Hematopoietic multipotent progenitor cell (in vitro differentiated cells): ENCODE measurements at places on chromosomes 6 and 20.

DNA sequence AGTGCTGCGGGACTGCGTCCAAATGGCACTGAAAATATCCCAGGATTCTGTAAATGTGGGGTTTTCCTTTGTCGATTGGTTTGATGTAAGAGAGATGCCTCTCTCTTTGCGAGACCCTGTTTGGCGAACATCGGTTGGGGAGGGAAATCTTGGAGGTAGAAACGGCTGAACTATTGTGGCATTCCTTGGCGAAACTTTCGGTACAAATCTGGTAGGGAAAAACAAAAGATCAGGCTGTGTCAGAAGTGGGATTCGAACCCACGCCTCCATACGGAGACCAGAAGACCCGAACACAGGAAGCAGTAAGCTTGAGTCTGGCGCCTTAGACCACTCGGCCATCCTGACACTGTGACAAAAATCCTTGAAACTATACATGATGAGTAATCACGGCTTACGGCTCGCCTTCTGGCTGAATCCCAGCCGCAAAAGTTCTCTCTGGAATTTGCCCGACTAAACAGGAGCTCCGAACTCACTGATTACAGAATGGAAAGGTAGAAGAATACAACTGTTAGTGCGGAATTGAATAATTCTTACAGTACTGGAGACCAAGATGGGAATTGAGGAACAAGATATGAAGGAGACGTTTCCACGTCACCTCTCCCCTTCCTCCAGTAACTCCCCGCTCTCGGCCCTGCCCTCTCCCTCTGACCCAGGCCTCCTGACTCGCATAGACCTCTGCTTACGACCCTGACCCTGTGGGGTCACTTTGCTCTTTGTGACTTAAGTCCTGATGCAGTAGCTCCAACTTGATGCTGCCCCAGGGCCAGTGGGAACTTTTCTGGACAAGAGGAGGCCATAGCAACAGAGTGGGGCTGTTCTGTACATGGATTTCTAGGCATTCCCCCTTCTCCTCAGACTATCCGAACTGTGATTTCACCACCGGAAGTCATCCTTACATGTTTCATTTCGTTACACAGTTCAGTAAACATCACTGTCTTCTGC is 132.8 kb upstream of the ZNF184 start:
- no peak for DNase-seq

GRCh38 chr6:5213836-5214235 is 46.9 kb downstream of the LYRM4 start:
- no peak for DNase-seq

GRCh38 chr6:23875006-23875405 is 251.0 kb upstream of the NRSN1 start:
- DNase-seq, result no peak

DNA sequence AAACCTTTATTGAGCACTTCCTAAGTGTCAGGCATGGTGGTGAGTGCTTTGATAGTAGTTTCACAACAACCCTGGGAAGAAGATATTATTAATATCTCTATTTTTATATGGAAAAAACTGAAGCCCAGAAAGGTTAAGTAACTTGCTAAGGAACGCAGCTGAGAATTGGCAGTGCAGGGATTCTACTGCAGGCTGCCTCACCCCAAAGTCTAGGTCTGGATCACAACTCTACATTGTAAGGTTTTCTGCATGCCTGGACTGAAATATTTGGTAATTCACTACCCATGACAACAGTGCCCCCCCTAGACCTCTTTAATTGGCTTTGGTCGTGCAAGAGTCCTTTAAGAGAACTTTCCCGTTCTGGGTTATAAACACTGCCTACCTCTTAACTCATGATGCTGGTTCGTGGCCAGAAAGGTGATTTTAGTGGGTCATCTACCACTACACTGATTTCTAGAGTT is 67.1 kb upstream of the KCNQ5 start:
- DNase-seq, result no peak

DNA sequence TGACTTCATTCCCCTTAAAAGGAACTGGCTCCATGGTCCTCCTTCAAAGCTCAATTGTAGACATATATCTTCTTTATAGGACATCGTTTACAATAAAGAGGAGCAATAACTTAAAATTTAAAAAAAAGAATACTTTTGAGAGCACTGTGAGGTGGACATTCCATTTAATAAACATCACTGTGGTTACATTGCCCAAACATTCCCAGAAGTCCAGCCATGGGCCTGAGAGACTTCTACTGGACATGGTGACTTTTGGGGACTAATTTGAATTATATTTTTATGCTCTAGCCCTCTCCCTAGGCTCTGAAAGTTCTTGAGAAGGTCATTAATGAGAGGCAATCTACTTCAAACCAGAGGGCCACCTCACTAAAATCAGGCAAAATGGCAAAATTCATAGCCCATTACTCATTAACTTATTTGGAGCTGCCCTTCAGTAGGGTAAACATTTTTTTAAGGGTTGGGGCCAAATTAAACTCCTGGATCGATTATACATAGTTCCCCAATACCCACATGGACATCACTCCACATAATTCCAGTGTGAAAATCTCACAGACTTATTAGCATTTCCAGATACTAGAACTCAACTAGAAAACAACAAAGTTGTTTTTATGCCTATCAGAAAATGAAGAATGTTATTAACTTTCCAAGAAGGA is 17.1 kb downstream of the ISM1 start:
- DNase-seq, result no peak

DNA sequence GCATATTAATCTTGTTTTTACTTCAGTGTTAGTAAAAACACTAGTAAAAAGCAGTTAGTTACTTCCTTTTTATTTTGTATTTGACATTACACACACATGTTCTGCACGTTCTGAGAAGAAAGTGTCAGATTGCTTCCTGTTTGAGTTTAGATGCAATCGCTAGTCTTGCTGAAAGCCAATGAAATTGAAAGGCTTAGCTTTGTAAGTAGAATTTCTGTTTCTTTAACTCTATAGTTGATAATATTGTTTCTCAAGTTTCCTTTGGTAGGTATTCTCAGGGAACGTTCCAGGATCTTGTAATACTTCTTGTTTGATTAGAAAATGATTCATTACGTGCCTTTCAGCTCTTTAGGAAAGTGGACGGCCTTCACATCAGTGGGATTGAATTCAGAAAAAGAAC is 55.0 kb downstream of the CDKAL1 start:
- peak; percentile 74 for DNase-seq

- DNase-seq, result no peak
Observed at GRCh38 chr6:110699780-110700179, 115.5 kb downstream of the CDK19 start.

- no peak for DNase-seq
Observed at GRCh38 chr6:108193131-108193530, 27.3 kb downstream of the NR2E1 start.

- DNase-seq, result no peak
Observed at GRCh38 chr6:128763599-128764300, 119.2 kb upstream of the LAMA2 start.

DNA sequence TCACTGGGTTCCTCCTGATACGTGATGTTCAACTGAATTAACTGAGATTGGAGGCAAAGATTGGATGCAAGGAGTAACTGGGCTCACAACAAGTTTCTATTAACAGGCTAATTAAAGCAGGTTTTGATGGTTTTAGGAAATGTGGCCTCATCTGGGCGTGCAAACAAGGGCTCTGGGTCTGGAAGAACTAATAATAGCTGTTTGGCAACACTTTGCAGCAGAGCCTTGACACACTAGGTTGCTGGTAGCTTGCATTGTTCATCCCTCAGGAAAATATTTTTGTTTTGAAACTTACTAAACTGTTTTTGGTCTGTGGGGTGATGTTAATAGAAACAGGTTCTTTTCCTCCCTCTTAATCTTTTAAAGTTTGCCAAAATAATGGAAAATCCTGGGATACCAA is 117.2 kb upstream of the CD93 start:
- no peak for DNase-seq

- no peak for DNase-seq
Observed at GRCh38 chr6:30960907-30961673, 20.3 kb downstream of the MUCL3 start.

DNA sequence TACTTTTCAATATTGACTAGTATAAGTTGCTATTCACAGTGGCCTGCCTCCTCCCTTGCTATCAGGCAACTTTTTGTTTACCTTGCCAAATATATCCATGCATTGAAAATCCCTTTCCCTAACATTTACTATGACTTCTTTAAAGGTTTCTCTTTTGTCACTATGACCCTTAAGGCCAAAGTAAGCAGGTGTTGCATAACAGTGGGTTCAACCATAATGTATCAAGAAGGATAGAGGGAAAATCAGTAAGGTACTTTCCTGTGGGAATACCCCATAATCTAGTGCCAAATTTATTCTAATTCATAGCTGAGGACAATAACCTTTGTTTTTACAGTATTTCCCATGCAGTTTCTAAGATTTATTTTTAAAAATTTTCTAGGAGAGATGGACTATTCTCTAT is 527.6 kb downstream of the CDKAL1 start:
- no peak for DNase-seq

DNA sequence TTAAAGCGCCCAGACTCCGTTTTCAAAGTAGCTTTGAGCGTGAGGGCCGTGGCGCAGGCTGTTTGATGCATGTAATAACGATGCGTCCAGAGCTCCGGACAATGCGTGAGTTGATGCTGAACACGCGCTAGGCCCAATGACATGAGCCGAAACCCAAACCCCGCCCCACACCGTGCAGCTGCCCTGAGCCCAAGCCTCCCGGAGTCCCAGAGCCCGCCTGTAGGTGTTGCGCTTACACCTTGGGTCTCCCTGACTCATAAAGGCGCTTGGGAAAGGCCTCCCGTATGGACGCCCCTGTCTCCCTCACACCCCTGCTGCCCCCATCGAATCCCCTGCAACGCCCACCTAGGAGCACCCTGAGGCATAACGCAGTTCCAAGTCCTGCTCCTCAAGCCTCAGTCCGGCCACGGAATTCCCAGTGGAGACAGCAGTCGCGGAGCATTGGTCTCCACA is 87.6 kb downstream of the ERMARD start:
- DNase-seq, result no peak

- DNase-seq, result no peak
Observed at GRCh38 chr6:157520117-157520406, 139.1 kb downstream of the ZDHHC14 start.
